Right cardiac atrium (tissue), 5 donors: ENCODE measurements at places on chromosomes 7 and 10. TPM values are rescaled to one million over a fixed set of nuclear protein-coding genes. Genes with fewer than 3 reads are reported as not detected.
A peak's percentile ranks its signal among the peaks of the same experiment; 100 is the strongest.

DNA sequence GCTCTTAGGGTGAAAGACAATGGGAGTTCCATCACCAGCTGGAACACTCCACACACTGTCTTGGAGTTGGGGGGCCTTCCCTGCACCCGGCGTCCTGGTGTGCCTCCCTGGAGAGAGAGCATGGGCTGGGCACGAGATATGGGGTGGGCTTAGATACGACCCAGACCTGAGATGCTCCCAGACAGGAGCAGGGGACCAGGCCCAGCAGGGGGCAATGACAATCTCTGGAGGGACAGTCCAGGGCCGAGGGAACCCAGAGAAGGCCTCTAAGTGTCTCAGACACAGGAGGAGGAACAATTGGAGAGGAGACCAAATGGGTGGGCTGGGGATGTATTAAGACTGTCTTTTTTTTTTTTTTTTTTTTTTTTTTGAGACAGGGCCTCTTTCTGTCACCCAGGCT, 40.0 kb downstream of the MYL10 start:
- no peak for DNase-seq

- no peak for DNase-seq
Measured at GRCh38 chr7:25928549-25929330, 223.3 kb upstream of the NFE2L3 start.

DNA sequence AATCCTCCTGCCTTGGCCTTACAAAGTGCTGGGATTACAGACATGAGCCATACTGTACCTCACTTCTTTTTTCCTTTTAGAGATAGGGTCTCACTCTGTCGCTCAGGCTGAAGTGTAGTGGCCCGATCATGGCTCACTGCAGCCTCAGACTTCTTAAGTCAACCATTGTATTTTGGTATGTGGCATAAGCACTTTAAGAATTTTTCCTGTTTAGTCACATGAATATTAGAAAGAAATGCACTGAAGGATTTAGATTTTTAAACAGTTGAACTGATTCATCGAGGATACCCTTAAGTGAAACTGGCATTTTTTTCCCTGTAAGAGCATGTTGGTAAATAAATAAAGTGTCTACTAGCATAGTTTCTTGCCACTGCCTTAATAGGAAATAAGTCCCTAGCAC, 319.3 kb upstream of the CACNA2D1 start:
- no peak for DNase-seq

DNA sequence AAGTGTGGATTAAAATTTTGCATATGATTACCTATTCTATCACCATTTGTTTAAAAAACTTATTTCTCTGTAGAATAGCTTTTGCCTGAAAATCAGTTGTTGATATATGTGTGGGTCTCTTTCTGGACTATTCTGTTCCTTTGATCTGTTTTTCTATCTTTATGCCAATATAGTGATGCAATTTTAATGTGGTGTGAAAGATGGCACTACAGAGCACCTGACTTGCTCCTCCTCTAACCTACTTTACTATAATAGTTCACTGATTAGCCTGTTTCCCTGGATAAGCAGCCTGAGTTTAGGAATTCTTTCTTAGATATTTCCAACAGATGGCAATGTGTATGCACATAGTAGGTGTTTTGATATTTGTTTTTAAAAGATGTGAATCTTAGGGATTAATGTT, 294.5 kb downstream of the AUTS2 start:
- DNase-seq = no peak

- DNase-seq = no peak
Measured at GRCh38 chr10:22619101-22619500, 95.3 kb downstream of the PIP4K2A start.

- DNase-seq = no peak
Measured at GRCh38 chr10:112793202-112793921, 156.7 kb upstream of the TCF7L2 start.

GRCh38 chr10:69866688-69867461, 65.2 kb downstream of the COL13A1 start:
- peak; percentile 69 for DNase-seq

GRCh38 chr10:95374597-95375209, 83.9 kb upstream of the PDLIM1 start:
- peak; percentile 86 for DNase-seq

DNA sequence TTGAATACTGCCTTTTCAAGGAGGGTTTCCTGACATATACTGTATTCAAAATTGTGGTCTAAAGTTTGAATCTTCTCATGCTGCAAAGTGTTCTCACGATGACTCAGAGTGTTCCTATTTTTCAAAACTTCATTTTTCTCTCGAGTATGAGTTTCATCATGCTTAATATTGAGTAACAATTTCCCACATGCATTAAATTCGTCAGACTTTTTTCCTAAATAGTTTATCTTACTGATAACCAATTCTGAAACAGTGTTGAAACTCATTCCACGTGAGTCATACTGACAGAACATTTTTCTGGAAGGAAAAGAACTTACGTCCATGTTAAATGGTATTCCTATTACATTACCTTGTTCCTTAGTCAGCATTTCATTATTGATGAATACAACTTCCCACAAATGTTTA, 44.1 kb downstream of the ZNF33B start:
- DNase-seq = no peak

DNA sequence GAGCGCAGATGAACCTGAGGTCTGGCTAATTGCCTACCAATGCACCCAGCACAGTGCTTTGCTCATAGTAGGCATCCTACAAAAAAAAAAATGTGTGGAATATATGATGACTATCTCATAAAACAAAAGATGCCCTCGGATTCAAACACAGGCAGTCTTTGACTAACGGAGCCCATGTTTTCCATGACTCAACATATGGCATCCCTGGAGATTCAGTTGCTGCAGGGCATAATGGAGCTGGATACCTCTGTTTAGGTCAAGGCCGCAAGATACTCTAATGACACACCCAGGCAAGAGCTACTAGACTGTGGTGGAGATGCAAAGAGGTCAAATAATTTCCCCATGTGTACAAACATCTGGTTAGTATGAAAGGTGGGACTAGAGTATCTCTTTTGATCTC, 16.3 kb downstream of the CUBN start:
- DNase-seq = no peak

ARMC3 gene
- total RNA-seq = not detected

ITPRID1 gene
- not detected for total RNA-seq
